ENCODE measurements at places on chromosomes 7 and 10.
A peak's percentile ranks its signal among the peaks of the same experiment; 100 is the strongest.

DNA sequence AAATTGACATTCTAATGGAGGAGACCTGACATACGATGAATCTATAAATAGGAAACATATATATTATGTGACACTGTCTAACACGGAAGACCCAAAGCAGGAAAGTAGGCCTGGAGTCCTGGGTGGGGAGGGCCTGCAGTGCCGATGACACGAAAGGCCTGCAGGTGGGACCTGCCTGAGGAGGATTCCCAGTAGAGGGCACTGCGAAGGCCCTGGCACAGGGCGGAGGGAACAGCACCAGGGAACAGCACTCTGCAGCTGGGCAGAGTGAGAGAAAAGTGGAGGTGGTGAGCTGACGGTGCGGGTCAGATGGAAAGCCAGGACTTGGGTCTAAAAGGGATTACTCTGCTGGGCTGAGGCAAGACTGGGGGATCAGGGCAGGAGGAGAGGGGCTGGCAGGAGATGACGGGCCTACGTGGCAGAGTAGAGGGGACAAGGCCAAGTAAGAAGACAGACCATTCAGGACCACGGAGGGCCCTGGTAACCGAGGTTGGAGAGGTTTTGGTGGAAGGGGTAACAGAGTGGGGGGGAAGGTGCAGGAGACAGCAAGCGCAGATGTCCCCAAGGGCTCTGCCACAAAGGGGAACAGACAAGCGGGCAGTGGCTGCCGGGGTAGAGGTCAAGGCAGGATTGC lies 8.1 kb downstream of the ZNF746 start:
- no peak for DNase-seq

- peak; percentile 36 for DNase-seq
Measured at GRCh38 chr10:72275351-72276012, 1.8 kb downstream of the DDIT4 start.

GRCh38 chr10:72316748-72317435 lies 37.8 kb downstream of the DNAJB12 start:
- peak; percentile 63 for DNase-seq

GRCh38 chr7:129798616-129799349 lies 154.0 kb downstream of the UBE2H start:
- no peak for DNase-seq

- no peak for DNase-seq
Measured at GRCh38 chr7:5586963-5587348, 163.3 kb upstream of the TNRC18 start.

- DNase-seq: peak; percentile 80
Measured at GRCh38 chr10:67763499-67764011, 67.6 kb upstream of the CTNNA3 start.

Data from activated T-cell treated with anti-CD3 and anti-CD28 coated beads, Interleukin-2, amount 50 U/mL, for 72 hours (primary cell).